ENCODE measurements at places on chromosomes 12 and 14.

- no peak for DNase-seq
Measured at GRCh38 chr14:70027785-70028428, 148.7 kb downstream of the SMOC1 start.

GRCh38 chr12:130826151-130826801 lies 12.8 kb downstream of the STX2 start:
- DNase-seq: no peak

- no peak for DNase-seq
Measured at GRCh38 chr12:113248842-113249435, 27.7 kb downstream of the TPCN1 start.

GRCh38 chr12:104371043-104371870 lies 67.7 kb downstream of the EID3 start:
- no peak for DNase-seq

DNA sequence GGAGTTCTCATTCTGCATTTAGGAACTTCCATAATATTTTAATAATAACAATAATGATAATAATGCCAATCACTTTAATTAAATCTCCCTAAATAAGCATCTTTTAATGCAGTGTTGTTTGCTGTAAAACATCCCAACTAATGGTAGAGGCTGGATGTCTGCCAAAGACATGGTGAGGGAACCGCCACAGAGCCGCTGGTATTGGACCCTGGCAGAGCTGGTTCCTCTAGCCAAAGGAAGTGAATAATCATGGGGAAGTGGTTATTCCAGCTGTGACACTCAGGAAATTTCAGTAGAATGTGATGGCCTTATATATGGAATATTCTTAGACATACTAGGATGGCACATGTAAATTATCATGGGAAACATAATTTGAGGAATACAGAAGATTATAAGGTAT lies 483.3 kb downstream of the ZFP36L1 start:
- DNase-seq: no peak

- no peak for DNase-seq
Measured at GRCh38 chr14:63371033-63371432, 52.3 kb upstream of the GPHB5 start.

DNA sequence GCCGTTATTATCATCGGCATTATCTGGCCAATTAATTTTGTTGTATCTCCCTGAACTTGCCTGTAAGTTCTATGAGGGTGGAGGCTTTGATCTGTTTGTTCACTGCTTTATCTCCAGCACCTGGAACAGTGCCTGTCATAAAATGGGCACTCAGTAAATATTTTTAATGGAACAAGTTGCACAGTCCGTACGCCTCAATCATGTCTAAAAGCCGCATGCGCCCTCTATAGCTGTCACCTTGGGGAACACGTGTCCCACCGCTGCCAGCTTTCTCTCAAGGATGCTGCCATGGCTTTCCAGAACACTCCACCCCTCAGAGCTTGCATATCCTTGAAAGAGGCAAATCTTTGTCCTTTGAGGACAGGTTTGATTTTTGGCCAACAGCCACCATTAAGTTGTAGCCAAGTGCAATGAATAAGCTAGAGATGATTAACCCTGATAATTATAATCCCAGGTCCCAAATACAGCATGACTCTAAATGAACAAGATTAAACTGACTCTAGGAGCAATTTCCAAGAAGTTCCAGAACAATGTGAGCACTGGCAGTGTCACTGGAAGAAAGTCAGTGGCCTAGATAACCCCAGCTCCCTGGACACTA lies 55.1 kb downstream of the ERH start:
- DNase-seq: no peak

GRCh38 chr14:50928002-50928635 lies 16.2 kb downstream of the PYGL start:
- DNase-seq: no peak

GRCh38 chr12:43273467-43273866 lies 278.5 kb downstream of the ADAMTS20 start:
- no peak for DNase-seq

- no peak for DNase-seq
Measured at GRCh38 chr12:95277139-95277538, 59.5 kb downstream of the VEZT start.

DNA sequence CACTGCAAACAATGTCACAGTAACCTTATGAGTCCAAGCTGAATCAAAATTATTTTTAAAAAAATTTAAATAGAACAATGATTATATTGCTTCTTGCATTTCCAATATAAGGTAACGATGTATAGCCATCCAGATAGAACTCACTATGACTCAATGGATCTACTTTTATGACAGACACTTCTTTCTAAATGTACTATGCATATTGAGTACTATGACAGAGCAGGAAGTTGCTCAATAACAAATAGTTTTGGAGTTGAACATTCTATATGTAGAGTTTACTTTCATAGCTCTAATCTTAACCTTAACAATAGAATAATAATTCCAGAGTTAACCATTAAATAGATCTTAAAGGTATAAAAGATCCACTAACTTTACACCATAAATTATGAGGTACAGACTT lies 46.7 kb upstream of the ALG10B start:
- no peak for DNase-seq

DNA sequence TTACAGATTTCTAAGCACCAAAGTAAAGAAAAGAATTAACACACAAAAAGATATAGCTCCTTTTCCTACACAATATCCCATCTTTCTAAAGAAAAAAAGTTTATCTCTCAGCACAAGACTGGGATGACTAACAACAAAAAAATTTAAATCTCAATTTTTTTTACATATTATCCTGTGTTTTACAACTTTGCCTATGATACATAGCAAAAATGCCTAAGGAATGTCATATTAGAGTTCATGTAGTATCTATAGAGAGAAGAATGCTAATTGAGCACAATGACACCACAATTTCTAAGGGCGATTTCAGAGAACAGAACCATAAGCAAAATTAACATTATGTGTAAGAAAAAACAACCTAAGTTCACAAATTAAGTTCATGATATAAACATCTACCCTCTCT lies 16.3 kb downstream of the C2CD5 start:
- no peak for DNase-seq

DNA sequence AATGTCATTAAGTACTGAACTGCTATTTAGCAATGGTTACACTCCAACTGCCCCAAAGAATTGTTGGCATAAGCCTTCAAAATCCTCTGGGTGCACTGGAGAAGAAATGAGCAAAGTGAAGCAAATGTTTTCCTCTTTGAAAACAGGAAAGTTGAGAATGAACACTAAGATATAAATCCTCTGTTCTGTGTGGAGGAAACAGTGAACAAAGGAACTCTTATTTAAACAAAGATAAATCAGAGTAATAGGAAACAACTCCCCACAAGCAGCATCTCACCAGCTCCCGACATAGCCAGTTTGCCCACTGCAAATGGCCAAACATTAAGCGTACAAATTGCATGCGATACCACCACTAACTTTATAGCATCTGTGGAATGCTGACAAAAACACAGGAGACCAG lies 54.0 kb downstream of the BCAT1 start:
- no peak for DNase-seq

DNA sequence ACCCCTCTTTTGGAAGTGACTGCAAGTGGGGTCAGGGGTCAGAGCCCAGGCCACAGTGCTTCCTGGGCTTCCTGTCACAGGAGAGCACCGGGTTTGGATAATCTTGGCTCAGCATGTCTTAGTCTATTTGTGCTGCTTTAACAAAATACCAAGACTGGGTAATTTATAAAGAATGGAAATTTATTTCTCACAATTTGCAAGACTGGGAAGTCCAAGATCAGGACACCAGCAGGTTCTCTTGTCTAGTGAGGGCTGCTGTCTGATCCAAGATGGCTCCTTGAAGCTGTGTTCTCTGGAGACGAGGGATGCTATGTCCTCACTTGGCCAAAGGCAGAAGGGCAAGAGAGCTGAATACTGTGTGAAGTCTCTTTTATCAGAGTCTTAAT lies 74.1 kb downstream of the RIN3 start:
- no peak for DNase-seq

- no peak for DNase-seq
Measured at GRCh38 chr14:76954394-76955190, 73.9 kb downstream of the IRF2BPL start.

GRCh38 chr14:106776395-106776983 lies 1250.1 kb downstream of the TMEM121 start:
- no peak for DNase-seq

DNA sequence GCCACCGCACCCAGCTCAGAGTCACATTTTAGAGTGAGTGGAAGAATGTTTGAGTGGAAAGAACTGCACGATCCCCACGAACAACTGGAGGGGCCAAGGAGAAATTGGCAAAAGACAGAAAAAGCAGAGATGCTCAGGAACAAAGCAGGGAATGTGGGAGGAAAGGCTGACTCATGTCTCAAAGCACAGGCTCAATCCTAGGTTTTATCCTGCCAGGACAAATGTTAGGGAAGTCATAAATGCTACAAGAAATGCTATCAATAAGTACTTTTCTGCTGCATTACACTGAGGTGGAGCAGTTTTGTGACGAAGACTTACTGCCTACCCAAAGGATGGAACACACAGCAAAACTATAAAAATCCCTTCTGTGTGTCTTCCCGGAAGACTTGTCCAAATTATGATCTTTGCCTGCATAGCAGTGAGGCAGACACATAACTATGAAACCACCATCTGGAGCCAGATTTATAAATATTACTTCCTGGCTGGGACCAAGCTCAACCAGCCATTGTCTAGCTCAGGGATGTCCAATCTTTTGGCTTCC lies 26.7 kb downstream of the NIN start:
- no peak for DNase-seq

- no peak for DNase-seq
Measured at GRCh38 chr12:91763654-91764370, 381.8 kb downstream of the BTG1 start.

DNA sequence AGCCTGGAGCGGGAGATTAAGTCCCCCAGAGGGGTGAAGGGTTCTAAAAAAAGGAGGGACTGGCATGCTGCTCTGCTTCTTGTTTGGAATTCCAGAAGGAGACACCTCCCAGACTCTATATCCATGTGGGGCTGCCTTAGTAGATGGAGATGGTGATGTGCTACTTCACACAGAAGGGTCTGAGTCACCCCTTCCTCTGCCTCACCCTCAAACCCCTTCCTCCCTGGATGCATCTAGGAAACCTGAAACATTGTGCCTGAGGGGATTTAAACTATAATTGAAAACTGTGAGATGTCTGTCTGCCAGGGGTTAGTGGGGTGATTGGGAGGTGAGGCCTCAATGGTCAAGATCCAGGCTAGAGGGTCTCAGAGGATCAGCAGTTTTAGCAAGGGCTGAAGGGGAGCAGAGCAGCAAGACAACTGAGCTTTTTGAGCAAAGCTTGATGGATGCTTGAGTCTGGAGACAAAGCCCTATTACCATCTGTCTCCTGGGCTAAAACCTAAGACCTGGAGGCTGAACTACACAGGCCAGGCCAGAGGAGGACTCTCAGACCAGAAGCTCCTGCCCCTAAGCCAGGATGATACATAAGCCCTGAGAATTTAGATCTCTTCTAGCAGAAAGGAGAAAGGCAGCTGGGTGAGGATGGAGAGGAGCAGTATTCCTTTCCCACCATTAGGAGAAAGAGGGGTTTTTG lies 314.7 kb upstream of the ATP2B1 start:
- no peak for DNase-seq

- DNase-seq: no peak
Measured at GRCh38 chr12:22615963-22616501, 8.9 kb upstream of the ETNK1 start.

DNA sequence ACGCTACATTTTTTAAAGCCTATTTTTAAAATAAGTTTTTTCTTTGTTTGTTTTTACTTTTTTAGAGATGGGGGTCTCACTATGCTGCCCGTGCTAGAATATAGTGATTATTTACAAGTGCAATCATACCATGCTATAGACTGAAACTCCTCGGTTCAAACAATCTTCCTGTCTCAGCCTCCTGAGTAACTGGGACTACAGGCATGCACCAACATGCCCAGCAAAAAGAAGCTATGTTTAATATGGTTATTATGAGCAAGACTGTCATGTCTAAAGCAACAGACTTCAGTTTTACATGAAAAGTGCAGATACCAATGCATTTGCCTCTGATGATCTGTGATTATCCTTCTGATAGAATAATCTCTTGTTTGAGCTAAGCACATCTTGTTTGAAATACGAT lies 45.6 kb upstream of the SGPP1 start:
- no peak for DNase-seq

DNA sequence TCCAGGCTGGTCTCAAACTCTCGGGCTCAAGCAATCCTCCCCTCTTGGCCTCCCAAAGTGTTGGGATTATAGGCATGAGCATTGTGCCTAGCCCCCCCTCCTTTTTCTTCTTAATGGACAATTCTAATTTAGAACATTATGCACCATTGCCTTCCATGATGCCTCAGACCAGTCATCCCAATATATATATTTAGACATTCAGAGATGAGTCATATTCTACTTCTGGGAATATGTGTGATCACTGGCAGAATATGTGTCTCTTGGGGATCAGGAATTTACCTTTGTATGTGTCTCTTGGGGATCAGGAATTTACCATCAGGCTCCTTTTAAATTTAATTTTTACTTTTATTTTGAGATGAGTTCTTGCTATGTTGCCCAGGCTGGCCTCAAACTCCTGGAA lies 7.5 kb upstream of the CCDC177 start:
- DNase-seq: no peak

DNA sequence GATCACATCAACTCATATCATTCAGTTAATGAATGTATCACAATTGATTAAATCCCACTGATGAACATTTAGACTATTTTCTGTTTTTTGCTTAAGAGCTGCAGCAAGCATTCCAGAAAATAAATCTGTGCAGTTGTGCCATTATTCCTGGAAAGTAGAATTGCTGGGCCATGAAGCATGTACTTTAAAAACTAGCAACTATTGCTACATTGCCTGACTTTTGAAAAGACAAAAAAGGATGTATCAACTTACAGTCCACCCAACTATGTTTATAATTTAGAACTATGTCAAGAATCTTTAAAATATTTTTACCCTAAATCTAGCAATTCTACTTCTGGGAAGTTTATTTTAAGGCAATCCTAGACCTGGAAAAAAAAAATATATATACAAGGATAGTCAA lies 33.4 kb upstream of the ERGIC2 start:
- no peak for DNase-seq

GRCh38 chr12:122980183-122981035 lies at the start of gene ARL6IP4:
ARL6IP4 (plus strand) TSS chr12:122980681; CDS start chr12:122981140, 459 bp downstream.
- no peak for DNase-seq

DNA sequence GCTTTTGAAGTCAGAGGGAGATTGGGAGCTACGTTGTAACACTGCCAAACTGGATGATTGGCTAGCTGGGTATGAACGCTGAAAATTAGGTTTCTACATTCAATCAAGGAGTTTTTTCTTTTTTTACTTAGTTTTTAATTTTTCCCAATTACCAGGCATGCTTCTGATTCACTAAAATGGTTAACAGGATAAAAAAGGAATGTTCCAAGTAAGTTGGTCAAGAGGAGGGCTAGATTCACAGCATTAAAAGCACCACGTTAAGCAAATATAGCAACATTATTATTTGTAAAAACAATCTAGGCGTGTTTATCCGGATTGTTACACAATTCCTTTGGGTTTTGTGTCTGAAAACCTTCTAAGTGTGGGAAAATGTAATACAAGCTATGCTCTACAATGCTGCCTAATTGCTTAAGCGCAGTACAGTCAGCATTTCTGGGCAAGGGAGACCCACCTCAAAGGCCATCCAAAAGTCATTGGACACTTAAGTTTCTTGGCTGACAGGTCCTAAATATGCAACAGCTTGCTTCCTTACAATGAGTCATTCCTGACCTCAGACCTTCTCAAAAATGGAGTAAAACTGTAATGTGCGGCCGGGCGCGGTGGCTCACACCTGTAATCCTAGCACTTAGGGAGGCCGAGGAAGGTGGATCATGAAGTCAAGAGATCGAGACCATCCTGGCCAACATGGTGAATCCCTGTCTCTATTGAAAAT lies 1.2 kb downstream of the RPLP0 start:
- no peak for DNase-seq

- no peak for DNase-seq
Measured at GRCh38 chr12:104741497-104742367, 216.4 kb downstream of the SLC41A2 start.

- DNase-seq: no peak
Measured at GRCh38 chr12:109088818-109089217, 4.5 kb downstream of the ALKBH2 start.
